AG20443 (cell line): ENCODE measurements at places on chromosomes 1 and 21.

GRCh38 chr1:227909188-227909587 is 38.5 kb downstream of the WNT9A start:
- DNase-seq: no peak

DNA sequence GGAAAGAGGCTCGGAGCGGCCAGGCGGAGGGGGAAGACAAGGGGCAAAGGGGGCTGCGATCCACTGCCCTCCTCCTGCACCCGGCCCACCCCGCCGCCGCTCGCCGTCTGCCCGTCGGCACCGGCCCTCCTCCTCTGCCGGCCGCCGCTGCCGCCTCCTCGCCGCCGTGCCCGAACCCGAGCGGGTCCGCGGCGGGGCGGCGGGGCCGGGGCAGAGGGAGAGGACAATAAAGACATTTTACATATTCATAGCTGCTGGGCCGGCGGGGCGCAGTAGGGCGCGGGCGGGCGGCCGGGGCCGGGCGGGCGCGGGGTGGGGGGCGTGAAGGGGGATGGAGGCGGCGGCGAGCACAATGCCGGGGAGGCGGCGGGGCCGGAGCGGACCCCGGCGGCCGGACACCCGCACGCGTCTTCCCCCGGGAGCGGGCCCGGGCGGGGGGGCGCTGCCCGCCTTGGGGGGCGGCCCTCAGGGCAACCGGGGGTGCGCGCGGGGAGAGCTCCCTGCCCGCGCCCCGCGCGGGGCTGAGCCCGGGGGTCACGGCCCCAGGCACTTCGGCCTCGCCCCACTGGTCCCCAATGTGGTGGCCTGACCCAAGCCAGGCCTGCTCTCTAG is 546 bp downstream of the POU2F1 start:
- DNase-seq: peak; percentile 36

DNA sequence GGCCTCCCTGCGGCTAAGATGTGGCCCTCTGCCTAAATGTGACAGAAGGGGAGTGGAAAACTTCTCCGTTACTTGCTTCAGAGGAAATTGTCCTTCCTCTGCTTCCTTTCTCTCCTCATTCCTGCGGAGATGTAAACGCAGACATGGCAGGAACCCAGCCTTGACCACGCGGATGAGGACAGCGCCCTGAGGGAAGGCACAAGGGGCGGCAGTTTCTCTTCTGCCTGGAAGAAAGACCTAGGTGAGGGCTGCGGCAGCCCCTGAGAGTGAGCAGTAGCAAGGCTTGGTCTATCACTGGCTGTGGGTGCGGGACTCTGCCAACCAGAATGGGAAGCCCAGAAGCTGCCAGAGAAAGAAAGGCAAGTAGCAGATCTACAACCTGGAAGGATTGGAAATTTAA is 14.0 kb upstream of the CTPS1 start:
- no peak for DNase-seq

GRCh38 chr21:44463724-44464123 is 8.4 kb downstream of the LRRC3 start:
- no peak for DNase-seq

DNA sequence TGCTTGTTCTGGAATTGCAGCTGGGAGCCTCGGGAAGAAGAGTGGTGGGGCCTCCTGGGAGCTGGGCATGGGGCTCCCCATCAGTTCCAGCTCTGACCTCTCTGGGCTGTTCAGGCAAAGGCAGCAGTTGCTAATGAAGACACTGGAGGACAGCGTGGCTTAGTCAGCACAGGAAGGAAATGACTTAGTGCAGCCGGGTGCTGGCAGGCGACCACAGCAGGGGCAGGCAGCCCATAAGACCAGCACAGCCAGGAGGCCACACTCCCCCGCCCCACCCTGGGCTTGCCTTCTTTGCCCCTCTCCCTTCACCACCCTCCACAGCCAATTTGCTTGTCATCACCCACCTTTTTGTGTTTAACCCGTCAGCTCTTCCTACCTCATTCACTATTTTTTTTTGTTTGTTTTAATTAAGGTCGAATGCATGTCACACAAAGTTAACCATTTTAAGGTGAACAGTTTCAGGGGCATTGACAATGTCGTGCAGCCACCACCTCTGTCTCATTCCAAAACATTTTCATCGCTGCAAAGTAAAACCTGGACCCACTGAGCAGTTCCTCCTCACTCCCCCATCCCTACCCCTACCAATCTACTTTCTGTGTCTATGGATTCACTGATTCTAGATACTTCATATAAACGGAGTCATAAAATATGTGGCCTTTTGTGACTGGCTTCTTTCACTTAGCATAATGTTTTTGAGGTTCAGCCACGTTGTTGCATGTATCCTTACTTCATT is 10.9 kb downstream of the OLIG2 start:
- DNase-seq: peak; percentile 79
